ENCODE measurements at places on chromosomes 5 and 9.
A peak's percentile ranks its signal among the peaks of the same experiment; 100 is the strongest.

DNA sequence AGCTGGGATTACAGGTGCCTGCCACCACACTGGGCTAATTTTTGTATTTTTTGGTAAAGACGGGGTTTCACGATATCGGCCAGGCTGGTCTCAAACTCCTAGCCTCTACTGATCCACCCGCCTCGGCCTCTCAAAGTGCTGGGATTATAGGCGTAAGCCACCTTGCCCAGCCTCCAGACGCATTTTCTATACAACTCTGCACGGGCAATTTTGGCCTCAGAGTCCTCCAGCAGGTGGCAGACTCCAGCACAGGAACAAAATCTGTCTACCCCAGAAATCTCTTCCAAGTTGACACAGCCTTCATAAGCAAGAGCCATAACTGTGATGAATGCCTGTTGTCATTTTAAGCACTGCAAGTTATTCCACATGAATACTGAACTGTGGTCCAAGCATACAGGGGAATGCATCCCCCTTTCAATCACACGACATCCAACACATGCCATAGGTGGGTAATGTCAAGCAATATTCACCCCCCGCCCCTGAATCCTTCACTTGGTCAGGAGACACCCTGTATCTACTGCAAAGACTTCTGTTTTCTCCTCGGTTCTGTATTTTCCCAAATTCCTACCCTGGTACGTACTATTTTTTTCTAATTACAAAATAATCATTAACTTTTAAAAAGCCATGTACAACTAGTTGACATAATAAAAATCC is 50.8 kb downstream of the ALDH7A1 start:
- peak; percentile 3 for DNase-seq

DNA sequence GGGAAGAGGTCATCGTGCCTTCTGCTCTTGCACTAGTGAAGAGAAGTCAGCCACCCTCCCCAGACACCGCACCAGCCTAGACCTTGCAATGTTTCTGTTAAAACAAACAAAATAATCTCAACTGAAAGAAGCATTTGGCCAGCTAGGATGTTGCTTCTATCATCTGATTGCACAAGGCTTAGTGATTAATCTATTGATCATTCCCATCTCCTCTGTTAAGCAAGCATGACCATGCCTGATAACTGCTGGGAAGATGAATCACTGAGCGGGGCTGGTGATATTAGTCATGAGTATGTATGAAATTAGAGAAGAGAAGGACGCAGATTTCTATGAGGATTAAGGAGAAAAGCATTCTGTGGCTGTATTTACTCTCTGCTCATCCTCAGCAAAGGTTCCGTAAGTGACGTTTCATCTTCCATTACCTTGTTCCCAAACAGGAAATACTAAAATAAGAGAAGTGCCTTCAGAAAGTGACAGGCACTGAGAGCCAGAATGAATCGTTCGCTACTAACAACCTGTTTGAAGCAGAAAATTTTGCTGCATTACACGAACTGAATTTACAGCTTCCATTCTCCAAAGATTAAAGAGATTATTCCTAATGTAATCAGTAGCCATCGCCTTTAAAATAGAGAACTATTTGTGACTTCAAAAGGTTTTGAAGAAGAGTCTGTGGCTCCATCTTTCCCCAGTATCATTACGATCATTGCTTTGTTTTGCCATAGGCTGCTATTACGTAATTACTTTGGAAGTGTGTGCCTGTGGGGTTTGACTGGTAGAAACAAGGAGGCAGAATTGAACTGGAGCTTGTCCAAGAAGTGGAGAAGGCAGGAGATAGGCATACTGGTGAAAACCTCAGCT is 219.1 kb downstream of the MED10 start:
- DNase-seq = no peak

- no peak for DNase-seq
Observed at GRCh38 chr5:34051374-34051980, 8.5 kb upstream of the C1QTNF3 start.

DNA sequence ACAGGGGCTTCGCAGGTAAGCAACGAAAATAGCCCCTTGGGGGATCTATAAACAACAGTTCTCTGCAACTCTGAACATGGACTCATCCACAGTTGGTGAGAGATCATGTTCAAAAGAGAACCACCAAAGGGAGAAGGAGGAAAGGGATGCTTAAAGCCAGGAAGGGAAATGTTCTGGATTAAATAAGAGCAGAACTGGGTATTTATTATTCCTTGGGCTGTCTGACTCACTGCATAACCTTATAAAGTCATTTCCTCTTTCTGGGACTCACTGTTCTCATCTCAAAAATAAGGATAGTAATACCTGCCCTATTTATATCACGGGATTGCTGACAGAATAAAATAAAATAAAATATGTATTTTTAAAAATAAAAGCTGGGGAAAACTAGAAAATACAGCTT is 11.2 kb upstream of the MARCHF3 start:
- no peak for DNase-seq

- no peak for DNase-seq
Observed at GRCh38 chr5:143714629-143715028, 97.3 kb upstream of the HMHB1 start.

DNA sequence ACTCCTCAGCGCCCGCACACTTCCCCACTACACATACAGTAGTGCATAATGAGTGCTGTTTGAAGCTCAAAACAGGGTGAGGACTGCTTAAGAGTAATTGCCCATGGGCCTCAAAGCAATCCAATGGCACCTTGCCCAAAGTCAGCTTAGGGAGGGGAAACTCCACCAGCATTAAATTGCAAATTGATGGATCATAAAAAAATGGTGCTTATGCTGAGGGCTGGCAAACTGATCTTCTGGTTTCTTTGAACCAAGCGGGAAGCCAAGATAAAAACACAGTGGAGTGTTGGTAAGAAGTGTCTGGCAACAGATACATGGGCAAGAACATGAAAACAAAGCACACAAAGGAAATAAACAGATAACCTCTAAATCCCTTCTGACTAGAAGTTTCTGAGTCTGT is 28.0 kb downstream of the TLE1 start:
- no peak for DNase-seq

DNA sequence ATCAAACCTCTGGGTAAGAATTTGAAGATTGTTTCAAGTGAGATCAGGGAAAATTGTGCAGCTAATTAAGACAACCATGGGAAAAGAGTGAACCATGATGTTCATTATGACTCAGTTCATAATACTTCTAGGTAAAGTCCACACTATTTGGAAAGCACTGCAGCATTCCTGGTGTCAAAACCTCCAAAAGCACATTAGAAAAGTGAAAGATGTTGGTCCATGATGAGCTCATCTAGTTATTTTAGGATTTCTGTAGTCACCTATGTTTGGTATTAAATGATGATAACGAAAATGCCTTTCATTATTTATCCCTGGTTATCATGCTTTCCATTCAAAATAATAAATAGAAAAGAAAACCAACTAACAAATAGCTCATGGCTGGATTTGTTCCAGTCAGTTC is 49.1 kb downstream of the PTCD2 start:
- DNase-seq = no peak

DNA sequence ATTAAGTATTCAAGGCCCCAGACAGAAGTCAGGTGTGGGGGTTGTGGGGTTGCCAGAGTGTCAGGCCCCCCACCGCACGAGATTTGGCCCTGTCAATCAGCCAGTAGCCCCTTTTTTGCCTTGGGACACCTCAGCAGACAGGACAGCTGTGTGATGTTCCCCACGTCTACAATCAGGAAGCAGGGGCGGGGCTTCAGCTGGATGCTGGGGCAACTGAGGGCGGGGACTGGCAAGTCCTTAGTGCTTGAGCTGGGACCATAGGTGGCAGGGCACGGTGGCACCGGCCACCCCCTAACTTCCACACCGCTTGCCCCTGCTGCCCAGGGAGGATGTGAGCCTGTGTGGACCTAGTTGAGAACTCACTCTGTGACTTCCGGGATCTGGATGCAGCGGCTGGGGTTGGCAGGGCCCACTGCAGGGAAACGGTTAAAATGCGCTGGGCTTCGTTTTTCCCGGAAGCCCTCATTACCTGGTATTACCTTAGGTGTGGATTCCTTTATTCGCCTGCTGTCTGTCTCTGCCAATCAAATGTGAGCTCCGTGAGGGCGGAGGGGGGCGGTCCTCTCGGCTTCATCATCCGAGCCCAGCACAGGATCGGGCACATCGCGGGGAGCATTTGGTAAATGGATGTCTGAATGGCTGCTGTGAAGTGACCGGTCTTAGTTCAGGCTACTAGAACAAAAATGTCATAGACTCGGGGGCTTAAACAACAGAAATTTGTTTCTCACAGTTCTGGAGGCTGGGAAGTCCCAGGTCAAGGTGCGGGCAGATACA is 7.5 kb upstream of the GTF3C5 start:
- DNase-seq = peak; percentile 7

DNA sequence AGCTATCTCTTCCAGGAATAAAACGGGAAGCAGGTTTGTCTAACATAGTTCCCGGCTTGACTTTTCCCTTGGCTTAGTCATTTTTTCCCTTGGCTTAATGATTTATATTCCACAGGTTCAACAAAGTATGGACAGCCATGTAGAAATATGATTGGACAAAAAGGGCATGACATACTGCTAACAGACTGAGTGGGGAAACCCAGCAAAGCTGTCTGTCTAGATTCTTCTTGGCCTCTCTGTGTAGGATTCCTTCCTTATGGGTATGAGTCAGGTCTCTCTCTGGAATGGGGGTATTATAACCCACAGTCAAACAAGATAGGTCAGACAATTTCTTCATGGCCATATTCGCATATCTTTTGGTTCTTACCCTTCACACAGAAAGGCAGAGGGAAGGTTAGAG is 5.7 kb upstream of the MTAP start:
- DNase-seq = no peak

DNA sequence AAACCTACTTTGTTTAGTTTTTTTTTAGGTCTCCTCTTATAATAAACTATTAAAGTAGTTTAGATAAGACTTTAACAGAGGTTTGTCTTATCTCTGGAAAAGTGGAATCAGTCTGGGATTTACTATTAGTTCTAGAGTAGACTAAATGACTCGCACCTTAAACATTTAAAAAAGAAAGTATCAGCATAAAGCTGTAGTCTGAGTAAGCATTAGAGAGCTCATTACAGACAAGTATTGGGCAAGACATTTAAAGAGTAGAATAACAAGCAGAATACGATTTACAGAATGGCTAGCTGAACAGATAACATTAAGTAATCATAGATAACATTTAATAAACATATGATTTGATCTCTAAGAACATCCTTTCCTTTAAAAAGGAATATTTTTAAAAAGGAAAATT is 226.0 kb upstream of the DMAC1 start:
- no peak for DNase-seq

All from stimulated activated CD4-positive, alpha-beta T cell treated with anti-CD3 and anti-CD28 coated beads, Interleukin-1b, Interleukin-23, amount 100 ng/mL, for 4 hours (primary cell).